ENCODE measurements at places on chromosomes 7 and 10. TPM values are rescaled to one million over a fixed set of nuclear protein-coding genes. Genes with fewer than 3 reads are reported as not detected.

- DNase-seq = no peak
- no peak overlapping the region for H3K4me3 ChIP-seq
- H3K4me1 ChIP-seq = no peaks in the 10 kb centered on the region
- H3K27me3 ChIP-seq = no peaks in the 10 kb centered on the region
Measured at GRCh38 chr7:46034056-46034768, 113.1 kb upstream of the IGFBP3 start.

DNA sequence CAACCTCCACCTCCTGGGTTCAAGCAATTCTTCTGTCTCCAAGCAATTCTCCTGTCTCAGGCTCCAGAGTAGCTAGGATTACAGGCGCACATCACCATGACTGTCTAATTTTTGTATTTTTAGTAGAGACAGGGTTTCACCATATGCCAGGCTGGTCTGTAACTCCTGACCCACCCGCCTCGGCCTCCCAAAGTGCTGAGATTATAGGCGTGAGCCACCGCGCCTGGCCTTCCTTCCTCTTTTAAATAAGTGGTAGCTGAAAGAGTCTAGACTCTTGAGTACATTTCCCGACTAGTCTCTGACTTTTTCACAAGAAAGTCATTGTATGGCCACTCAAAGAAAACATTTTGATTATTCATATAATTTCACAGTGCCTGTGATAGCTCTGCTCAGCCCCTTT lies 636.2 kb upstream of the ANKRD30A start:
- H3K36me3 ChIP-seq = no peaks in the 10 kb centered on the region
- H3K4me1 ChIP-seq = no peaks in the 10 kb centered on the region
- H3K27ac ChIP-seq = no peak overlapping the region
- H3K27me3 ChIP-seq = no peaks in the 10 kb centered on the region
- DNase-seq = no peak

DNA sequence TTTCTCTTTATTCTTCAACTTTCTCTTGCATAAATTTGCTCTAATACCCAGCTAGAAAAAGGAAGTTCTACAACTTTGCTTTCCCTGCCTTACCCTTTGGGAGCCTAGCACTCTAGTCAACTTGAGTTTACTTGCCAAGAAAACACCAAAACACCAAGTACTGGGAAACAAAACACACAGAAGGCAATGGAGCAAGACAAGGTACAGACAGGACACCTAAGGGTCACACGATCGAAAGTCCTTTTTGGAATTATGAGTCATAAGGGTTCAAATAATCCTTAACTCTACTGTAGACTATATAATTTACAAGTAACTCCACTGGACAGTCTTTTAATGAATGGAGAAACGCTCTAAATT lies 42.6 kb upstream of the ANAPC16 start:
- no peak for DNase-seq
- no peak overlapping the region for H3K4me3 ChIP-seq
- no peak overlapping the region for H3K27ac ChIP-seq
- no peaks in the 10 kb centered on the region for H3K4me1 ChIP-seq

- H3K4me1 ChIP-seq = no peaks in the 10 kb centered on the region
- no peak overlapping the region for H3K4me3 ChIP-seq
Measured at GRCh38 chr7:42545049-42545724, 308.2 kb upstream of the GLI3 start.

DNA sequence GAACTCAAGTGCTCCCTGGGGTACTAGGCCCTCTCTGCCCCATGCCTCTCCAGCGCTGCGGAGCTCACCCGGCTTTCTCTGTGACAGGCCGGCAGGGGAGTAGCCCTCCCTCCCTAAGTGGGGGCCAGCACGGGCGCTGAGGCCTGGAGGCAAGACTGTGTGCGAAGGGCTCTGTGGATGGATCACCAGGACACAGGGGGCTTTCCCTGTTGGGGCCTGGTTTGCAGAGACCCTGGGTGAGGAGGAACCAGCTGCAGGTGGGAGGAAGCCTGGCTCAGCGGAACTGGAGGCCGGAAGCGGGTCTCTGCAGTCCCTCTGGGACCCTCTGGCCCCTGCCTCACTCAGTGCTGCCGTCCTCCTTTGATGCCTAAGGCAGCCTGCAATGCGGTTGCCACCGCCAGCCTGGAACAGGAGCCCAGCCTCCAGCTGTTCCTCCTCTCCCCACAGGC lies 106.0 kb downstream of the CYTH3 start:
- no peak overlapping the region for H3K4me3 ChIP-seq
- H3K27me3 ChIP-seq = no peaks in the 10 kb centered on the region
- no peak for DNase-seq
- H3K4me1 ChIP-seq = peaks cover 1% of the 10 kb centered on the region
- peaks cover 10% of the 10 kb centered on the region for H3K36me3 ChIP-seq

Gene WNT2
- total RNA-seq = not detected

Gene TMEM213
- total RNA-seq = not detected

Gene SLC26A5
- total RNA-seq = 0.11 TPM

Gene ZNF679
- not detected for total RNA-seq

Gene POLR1F
- total RNA-seq = 24.9 TPM

Gene SEMA3D
- 5.4 TPM for total RNA-seq

Measured in H9 (cell line).